ENCODE measurements at places on chromosomes 1 and 21.

DNA sequence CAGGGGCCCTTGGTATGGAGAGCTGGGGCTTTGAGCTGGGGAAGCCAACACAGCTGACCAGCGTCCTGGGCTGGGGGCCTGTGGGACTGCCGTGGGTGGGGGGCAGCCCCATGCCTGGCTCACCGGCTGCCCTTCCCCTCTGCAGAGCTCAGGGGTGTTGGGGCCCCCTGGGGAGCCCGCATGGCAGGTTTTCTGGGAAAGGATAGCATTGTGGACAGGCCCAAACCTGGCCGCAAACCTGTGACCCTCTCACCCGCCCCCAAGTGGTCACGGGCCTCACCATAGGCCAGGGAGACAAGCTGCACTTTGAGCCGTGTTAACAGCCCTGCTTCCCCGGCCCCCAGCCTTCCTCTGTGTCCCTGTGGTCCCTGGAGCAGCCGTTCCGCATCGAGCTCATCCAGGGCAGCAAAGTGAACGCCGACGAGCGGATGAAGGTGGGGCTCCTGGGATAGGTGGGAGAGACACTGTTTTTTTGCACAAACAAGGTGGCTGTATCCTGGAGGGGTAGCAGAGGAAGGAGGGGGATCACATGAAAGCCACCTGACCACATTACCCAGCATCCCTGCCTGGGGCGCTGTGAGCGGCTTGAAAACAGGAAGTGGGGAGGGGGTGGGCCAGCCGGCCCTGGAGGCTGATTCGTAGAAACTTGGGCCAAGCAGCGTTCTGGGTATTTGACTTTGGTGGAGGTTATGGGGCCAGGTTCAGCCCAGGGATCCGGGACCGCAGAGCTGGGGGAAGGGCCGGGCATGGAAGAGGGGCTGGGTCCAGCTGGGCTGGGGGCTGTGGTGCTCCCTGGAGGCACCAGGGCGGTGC lies 65.9 kb downstream of the PIK3CD start:
- peak; percentile 68 for DNase-seq

DNA sequence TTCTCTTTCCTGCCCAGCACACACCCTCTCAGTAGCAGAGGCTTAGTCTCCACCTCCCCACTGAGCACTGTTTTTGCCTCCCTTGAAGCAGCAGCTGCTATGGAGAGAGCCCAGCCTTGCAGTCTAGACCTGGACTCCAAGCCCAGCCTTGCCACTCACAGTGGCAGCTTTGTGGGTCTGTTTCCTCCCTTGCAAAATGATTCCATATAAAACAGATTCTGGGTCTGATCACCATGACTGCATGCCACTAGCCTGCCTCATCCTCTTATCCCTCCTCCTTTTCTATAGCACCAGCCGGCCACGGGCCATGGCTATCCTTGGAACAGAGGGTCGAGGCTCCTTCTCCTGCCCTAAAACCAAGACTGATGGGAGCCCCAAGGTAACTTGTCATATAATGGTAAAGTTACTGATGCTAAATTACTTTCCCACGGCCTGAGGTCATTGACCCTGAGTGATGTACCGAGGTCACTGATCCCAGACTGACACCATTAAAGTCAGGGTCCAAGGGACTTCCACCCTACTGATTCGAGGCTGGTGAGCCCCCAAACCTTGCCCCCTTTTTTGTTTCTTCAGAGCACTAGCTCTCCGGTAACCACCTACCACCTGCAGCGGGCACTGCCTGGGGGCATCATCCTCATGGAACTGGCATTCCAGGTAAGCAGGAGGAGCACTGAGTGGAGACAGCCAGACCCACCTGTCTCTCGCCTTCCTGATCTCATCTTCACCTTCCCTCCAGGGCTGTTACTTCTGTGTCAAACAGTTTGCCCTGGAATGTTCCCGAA lies 7.9 kb downstream of the HYI start:
- no peak for DNase-seq

- DNase-seq, result no peak
Observed at GRCh38 chr1:93360111-93360510, 14.4 kb downstream of the DR1 start.

DNA sequence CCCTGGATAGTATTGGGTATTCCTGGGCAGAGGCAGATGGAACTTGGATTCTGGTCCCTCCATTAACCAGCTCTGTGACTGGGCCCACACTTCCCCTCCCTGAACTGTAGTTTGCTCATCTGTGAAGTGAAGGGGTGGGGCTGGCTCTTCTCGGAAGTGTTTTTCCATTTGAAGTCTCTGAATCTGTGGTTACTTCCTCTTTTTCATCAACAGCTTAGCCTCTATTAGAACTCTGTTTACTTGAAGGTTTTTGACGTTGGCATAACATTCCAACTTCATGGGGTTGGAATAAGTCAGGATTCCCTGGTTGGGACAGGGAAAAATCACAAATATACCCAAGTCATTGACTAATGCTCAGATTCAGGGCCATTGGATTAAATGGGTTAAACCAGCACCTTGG lies 3.6 kb downstream of the KIAA0040 start:
- no peak for DNase-seq

GRCh38 chr1:114690148-114690547 lies 5.2 kb downstream of the AMPD1 start:
- DNase-seq, result no peak

All from activated naive CD8-positive, alpha-beta T cell treated with anti-CD3 and anti-CD28 coated beads, Interleukin-2, amount 50 U/mL, for 16 hours (primary cell).